NCI-H2107 (cell line): ENCODE measurements at places on chromosomes 11 and 22.
A peak's percentile ranks its signal among the peaks of the same experiment; 100 is the strongest.

GRCh38 chr11:120882175-120882574, 141.7 kb upstream of the TBCEL start:
- no peak for DNase-seq

- DNase-seq = no peak
Measured at GRCh38 chr22:43001271-43002201, 13.4 kb downstream of the PACSIN2 start.

GRCh38 chr22:24894998-24895397, 51.5 kb downstream of the LHFPL7 start:
- no peak for DNase-seq

DNA sequence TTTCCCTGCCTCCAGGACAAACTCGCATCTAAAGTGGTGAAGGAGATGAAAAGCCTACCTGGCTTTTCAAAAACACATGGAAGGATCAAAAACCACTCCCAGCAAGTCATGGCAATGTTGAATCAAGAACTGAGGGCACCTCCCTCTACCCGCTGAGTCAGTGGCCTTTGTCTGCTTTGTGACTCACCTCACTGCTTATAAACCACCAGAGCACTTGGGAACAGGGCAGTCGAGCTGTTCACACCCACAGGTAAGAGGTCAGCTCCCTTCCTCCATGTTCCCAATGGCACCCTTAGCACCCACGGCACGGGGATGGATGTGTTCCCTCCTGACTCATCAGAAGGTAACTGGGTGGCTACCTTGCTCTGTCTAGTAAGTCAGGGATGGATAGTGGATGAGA, 21.7 kb downstream of the TENM4 start:
- no peak for DNase-seq

DNA sequence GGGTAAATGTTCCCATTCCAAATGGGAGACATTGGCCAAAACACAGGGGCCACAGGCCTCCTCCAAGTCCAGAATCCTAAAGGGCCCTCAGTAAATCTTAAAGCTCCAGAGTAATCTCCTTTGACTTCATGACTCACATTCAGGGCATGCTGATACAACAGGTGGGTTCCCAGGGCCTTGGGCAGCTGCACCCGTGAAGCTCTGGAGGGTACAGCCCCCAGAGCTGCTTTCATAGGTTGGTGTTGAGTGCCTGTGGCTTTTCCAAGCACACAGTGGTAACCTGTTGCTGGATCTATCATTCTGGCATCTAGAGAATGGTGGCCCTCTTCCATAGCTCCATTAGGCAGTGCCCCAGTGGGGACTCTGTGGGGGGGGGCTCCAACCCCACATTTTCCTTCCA, 54.0 kb downstream of the NELL1 start:
- no peak for DNase-seq

GRCh38 chr11:113533425-113533698, 58.2 kb upstream of the DRD2 start:
- no peak for DNase-seq

DNA sequence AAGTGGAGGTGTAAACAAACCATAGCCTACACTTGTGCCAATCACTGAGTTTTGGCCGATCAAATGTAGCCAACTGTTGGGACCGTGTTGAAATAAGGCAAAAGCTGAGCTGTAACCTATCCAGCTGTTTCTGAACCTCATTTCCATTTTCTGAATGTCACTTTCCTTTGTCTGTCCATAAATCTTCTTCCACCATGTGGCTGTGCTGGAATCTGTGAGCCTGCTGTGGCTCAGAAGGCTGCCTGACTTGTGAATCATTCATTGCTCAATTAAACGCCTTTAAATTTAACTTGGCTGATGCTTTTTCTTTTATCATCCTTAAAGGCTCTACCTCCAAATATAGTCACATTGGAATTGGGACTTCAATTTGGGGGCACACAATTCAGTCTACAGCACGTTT, 203.1 kb upstream of the MPPED2 start:
- DNase-seq = no peak

DNA sequence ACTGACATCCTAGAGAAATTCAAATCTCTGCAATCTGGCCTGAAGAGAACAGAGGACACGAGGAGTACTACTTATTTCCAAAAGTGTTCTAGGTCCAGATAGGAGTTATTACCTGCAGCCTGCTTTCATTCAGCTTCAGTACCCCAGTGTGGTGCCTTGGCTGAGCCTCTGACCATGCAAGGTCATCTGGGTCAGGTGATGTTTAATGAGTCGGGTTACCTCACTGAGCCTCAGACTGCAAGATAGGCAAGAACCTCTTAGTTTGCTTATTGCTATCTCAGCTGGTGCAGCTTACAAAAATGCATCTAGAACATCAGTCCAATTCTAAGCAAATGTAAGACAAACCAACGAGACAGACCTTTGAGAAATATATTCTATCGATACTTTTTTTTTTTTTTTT, 9.5 kb upstream of the NF2 start:
- no peak for DNase-seq

GRCh38 chr22:46104170-46104880, 46.0 kb upstream of the PPARA start:
- DNase-seq = peak; percentile 59

- DNase-seq = no peak
Measured at GRCh38 chr11:131622193-131622592, 251.8 kb downstream of the NTM start.

DNA sequence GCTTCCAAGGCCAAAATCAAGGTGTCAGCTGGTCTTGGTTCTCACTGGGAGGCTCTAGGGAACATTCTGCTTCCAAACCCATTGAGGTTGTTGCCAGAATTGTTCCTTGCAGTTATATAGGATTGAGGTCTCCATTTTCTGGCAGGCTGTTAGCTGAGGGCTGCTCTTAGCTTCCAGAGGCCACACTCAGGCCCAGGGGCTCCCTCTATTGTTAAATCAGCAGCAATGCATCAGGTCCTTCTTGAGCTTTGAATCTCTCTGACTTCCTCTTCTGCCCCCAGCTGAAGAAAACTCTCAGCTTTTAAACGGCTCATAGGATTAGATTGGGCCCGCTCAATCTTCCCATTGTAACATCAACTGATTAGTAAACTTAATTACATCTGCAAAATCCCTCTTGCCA, 39.3 kb upstream of the BSX start:
- no peak for DNase-seq

DNA sequence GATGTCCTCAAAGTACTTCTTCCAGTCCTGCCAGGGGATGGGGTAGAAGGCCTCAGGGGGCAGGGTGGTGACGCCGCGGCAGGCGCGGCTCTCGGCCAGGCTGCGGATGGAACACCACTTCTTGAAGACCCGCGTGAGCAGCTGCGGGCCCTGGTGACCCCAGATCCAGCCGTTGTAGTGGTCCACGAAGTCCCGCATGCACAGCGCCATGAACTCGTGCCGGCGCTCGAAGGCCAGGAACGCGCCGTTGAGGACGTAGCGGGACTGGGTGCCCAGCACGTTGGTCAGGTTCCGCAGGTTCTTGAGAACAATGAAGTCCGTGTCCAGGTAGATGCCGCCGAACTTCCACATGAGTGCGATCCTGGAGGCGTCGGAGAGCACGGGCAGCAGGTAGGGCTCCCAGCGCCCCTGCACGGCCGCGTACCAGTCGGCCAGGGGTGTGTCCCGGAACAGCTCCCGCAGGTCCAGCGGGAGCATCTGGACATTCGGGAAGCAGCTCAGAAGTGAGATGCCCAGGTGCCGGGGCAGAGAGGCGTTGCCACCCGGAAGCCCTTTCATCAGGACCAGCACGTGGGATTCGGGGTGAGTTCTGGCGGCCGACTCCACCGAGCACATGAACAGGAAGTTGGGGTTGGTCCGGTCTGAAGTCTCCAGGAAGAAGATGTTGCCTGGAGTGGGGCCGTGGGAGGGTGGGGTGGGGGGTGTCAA, 27.5 kb downstream of the A4GALT start:
- DNase-seq = no peak

GRCh38 chr11:123330948-123331347, 99.1 kb upstream of the GRAMD1B start:
- DNase-seq = no peak

DNA sequence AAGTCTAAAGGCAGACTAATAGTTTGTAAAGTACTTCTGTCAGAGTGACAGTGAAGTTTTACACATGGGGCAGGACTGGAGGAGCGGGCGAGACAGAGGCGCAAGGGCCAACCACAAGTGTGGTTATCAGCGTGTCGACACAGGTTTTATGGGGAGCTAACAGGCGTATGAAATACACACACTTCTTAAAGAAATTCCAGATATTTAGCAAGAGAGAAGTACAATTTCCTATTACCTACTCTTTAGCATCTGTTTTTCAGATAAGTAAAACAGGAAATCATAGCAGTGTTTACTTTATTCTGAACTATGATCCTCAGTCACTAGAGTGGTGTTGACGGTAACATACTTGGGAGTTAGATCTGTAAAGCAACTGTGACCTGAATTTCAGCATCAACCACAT, 22.5 kb downstream of the VSIG10L2 start:
- DNase-seq = no peak

DNA sequence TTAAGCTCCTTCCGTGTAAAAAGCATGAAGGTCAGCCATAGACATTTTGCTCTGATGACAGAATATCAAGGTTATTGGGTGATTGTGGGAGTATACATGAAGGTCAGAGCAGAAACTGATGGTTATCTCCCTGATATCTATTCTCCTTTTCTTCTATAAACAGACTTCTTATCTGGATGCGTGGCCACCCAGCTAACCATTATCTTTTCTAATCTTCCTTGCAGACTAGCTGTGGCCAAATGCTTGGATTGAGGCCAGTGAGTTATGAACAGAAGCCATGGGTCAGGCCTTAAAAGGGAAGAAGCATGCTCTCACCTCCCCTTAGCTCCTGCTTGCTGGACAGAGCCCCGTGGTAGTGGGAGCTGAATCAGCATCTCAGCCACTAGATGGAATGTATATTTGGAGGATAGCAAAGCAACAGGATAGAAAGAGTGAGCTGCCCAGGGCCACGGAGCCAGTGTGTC, 31.3 kb upstream of the LRRC55 start:
- no peak for DNase-seq

DNA sequence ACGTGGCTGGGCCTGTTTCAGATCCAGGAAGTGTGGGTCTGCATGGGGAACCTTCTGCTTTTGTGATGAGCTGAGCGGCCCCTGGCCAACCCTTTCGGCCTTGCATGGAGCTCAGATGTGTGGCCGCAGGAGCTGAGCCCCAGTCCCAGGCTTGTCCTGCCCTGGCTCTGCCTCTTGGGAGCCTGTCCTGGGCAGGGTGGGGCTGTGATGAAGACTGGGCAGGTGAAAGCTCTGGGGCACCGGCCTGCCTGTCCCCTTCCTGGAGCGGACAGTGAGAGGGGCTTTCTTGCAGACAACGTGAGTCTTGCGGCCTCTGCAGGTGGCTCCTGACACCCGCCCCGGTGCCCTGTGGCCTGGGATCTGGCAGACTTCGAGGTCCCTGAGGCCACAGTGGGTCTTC, 1296.6 kb downstream of the BRD1 start:
- no peak for DNase-seq

- DNase-seq = no peak
Measured at GRCh38 chr22:50308986-50309600, 1.6 kb upstream of the PLXNB2 start.

GRCh38 chr22:20395907-20396287, 1.9 kb downstream of the ZNF74 start:
- no peak for DNase-seq

GRCh38 chr11:68370211-68371111, 58.1 kb downstream of the LRP5 start:
- DNase-seq = no peak

DNA sequence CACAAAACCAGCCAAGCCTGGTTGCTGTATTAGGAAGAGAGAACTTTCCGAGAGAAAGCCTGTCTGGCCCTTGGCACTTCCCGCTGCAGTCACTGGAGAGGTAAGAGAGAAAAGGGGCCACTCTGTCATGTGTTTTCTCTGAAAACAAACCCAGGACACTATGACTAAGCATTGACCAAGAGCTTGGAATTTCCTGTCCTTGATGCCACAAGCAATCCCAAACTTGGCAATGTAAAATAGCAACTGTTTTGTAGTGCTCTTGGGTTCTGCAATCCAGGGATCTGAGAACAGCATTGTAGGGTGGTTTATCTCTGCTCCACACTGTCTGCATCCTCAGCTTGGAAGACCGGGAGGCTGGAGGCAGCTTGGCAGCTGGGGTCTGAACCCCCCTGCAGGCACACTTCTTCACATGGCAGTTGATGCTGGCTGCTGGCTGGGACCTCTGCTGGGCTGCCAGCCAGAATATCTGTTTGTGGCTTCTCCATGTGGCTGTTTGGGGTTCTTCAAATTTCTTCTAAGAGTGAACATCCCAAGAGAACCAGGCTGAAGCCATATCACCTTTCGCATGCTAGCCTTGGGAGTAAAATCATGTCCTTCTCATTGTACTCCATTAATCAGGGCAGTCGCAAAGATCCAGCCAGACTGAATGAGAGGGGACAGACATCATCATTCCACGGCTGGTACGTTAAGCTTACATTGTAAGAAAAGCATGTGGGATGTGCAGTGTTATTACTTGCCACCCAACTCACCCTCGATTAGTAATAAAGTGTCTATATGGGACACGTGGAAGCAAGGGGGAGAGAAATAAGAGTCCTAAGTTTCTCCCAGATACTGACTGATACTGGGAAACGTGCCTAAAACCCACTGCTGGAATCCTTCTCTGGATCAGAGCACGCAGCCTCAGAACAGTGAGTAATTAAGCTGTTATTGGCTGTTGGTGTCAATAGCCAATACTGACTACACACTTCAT, 537.4 kb upstream of the B3GAT1 start:
- no peak for DNase-seq

DNA sequence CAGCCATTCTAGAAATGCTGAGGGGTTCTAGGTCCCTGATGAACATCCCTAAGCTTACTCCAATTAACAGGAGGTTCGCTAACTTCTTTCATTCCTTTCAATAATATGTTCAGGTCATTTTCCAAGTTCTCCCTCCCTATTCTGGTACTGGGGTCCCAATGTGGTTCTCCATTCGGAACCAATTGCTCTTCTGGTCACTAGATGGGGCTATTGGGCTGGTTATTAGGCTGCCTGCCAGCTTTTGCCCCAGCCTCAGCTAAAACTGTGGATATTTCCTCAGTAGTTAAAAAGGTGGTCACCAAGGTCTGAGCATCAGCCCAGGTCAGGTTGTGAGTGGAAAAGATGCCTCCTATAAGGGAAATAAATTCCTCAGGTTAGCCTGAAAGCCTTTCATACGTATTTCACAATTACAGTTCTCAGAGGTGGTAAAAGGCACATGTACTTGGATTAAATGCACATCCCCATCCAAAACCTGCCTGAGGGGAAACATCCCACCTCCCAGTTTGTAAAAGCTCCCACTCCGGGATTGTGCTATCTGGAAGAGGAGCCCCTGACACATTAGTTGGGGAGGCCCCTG, 161.1 kb upstream of the CCDC179 start:
- no peak for DNase-seq

GRCh38 chr11:93038521-93038920, 69.1 kb downstream of the MTNR1B start:
- DNase-seq = no peak

DNA sequence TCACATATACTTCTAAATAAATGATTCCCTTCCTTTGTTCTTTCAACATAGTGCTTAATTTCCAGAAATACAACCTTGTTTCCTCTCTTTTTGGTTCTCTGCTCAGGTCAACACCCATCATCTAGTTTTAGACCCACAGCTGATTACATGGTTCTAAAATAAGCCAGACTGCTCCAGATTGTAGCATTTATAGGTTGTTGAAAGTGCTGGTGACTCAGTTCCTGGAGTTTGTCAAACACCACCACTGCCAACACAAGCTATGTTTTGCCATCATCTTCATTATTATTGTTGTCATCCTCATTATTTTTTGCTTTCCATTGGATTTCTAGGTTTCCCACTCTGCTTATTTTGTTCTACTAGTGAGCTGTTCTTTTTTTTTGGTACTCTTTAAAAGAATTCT, 22.3 kb upstream of the MMP20 start:
- DNase-seq = no peak
